OCI-M1 (cell line): ENCODE measurements at places on chromosomes 4 and X.

DNA sequence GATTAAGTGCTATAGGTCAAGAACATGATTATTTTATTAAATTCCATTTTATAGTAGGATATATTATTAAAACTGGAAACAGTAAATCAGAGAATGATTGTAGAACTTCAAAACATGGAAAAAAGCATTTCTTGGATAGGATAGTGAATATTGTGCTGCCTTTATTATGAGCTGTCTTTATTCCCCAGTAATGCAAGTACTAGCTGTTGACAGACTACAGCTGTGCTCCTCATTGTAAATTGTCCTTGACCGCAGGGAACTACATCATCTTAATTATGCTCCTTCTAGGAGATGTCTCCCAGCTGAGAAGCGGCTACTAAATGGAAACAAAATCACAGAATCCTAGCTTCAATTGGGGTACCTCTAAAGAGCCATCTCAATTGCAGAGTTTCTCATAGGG is 1457.2 kb upstream of the PCDH7 start:
- DNase-seq: no peak

- no peak for DNase-seq
These were observed at the start of gene SOWAHD for GRCh38 chrX:119757979-119758730. SOWAHD (plus strand) TSS chrX:119758588; CDS start chrX:119758668, 80 bp downstream.

DNA sequence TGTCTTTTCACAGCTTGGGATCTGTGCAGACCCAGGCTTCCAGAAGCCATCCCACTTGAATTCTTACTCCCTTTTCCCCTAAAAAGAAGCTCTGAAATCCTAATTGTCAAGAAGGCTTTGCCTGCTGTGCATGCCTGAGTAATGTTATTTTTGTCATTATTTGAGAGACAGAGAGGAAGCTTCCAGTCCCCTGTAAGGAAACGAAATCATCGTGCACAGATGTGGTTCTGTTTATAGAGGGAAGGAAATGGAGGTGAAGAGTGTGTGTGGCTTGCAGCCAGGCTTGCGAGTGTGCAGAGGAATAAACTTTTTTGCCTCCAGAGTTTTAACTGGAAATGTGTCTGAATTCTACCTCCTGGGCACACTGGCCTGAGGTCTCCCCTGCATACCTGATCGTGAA is 70.2 kb downstream of the TBL1X start:
- DNase-seq: no peak

DNA sequence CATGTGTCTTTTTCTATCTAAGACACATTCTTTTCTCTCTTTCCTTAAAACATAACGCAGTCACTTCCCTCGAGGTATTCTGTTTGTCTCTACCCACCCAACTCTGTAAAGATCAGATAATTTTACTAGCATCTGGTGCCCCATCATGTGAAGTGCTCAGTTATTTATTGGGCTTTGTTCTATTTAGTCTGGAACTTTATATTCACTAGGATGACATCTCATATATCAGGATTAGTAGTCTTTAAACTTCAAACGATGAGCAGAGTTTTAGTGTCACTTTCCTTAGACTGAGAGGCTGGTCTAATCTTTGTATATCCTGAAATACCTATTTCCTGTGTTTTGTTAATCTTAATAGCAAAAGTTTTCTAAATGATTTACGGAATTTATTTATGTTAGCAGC is 445.5 kb upstream of the NDST3 start:
- DNase-seq: no peak

- DNase-seq: no peak
These were observed 121.4 kb upstream of the ANKRD50 start for GRCh38 chr4:124833831-124834505.

GRCh38 chr4:168694667-168695066 is 197.8 kb downstream of the PALLD start:
- DNase-seq: no peak

DNA sequence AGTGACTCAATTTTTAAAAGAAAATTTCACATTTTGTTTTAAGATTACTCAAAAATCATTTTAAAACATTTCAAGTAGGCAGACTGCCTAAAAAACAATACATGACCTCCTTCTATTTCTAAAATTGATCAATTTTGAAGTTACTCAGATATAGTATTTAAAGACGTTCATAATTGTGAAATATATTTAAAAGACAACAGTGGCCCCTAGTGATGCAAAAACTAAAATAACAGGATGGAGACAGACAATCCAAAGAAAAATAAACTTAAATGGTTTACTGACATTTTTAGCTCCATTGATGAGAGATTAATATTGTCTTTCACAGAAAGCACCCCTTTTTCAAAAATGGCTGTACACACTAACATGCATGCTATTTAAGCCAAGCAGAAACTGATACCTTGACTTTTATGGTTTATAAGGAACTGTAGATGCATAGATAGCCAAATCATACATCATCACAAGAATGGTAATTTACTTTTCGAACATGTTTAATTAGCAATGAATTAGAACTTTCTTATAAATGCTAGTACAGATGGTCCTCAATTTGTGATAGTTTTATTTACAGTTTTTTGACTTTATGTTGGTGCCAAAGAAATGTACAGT is 69.8 kb upstream of the FAT4 start:
- DNase-seq: peak; percentile 65

- no peak for DNase-seq
These were observed 1.0 kb downstream of the HNRNPH2 start for GRCh38 chrX:101409043-101409442.

- peak; percentile 64 for DNase-seq
These were observed 272.1 kb downstream of the RAPGEF2 start for GRCh38 chr4:159374749-159375530.

GRCh38 chrX:152202886-152203285 is 64.5 kb upstream of the MAGEA10 start:
- DNase-seq: no peak
